ENCODE measurements at places on chromosomes 11 and 22. TPM values are rescaled to one million over a fixed set of nuclear protein-coding genes. Genes with fewer than 3 reads are reported as not detected.

The PHOX2A gene
- total RNA-seq = not detected

DNA sequence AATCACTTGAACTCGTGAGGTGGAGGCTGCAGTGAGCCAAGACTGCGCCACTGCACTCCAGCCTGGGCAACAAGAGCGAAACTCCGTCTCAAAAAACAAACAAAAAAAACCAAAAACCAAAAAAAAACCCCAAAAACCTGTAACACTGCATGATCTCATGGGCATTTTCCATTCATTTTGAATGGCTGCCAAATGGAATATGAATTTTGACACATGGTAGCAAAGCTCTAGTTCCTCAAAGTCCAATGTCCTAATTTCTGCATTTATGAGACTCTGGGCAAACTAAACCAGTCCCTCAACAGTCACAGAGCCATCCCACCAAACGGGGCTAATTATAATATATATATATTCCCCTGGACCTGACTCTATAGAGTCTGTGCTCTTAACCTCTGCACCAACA is 61.8 kb downstream of the SGSM3 start:
- no peak for DNase-seq
- H3K27me3 ChIP-seq = no peaks in the 10 kb centered on the region

The VPREB1 gene
- not detected for total RNA-seq

The TRIM51 gene
- total RNA-seq = 2.2 TPM

The OR52A1 gene
- not detected for total RNA-seq

- H3K27ac ChIP-seq = no peak overlapping the region
- DNase-seq = no peak
These were observed 97.4 kb upstream of the THY1 start for GRCh38 chr11:119520400-119520799.

- no peaks in the 10 kb centered on the region for H3K4me1 ChIP-seq
- no peaks in the 10 kb centered on the region for H3K27me3 ChIP-seq
- no peak for DNase-seq
- no peak overlapping the region for H3K27ac ChIP-seq
These were observed 76.9 kb downstream of the TENM4 start for GRCh38 chr11:79363861-79364378.

DNA sequence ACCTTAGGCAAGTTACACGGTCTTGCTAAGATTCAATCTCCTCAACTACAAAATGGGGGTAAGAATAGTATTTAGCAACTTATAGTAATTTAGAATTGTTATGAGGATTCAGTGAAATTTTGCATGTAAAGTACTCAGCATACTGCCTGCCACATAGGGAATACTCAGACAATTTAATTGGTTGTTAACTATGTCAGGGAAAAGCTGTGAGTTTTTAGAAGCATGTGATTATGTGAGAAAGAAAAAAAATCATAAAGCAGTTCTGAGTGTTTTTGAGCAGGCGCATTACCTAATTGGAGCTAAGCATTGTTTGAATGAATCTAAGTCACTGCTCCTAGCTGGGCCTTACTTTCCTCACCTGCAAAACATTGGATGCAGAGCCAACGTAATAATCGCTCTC is 287.3 kb upstream of the MTNR1B start:
- no peak for DNase-seq
- no peak overlapping the region for H3K4me3 ChIP-seq
- H3K27me3 ChIP-seq = no peaks in the 10 kb centered on the region
- no peak overlapping the region for H3K27ac ChIP-seq
- no peaks in the 10 kb centered on the region for H3K4me1 ChIP-seq
- H3K36me3 ChIP-seq = no peaks in the 10 kb centered on the region

The C22orf39 gene
- total RNA-seq = 36.8 TPM

The PHLDA2 gene
- 3.0 TPM for total RNA-seq

The RHOG gene
- total RNA-seq = 164 TPM

The ANO5 gene
- total RNA-seq = not detected

DNA sequence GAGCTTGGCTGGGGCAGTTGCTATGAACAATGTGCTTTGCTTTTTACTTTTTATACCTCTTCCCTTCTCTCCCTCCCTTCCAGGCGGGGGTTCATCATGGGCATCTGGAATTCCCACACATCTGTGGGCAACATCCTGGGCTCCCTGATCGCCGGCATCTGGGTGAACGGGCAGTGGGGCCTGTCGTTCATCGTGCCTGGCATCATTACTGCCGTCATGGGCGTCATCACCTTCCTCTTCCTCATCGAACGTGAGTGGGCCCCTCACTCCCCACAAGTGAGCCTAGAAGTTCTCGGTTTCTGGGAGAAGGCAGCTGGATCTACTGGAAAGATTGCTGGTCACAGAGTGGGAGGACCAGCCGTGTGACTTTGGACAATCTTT is 17.4 kb downstream of the SLC37A2 start:
- no peak overlapping the region for H3K27ac ChIP-seq
- no peak for DNase-seq
- no peak overlapping the region for H3K4me3 ChIP-seq

GRCh38 chr11:19225123-19225522 is 15.6 kb downstream of the E2F8 start:
- no peaks in the 10 kb centered on the region for H3K4me1 ChIP-seq
- no peak overlapping the region for H3K27ac ChIP-seq

The INSC gene
- 0.55 TPM for total RNA-seq

DNA sequence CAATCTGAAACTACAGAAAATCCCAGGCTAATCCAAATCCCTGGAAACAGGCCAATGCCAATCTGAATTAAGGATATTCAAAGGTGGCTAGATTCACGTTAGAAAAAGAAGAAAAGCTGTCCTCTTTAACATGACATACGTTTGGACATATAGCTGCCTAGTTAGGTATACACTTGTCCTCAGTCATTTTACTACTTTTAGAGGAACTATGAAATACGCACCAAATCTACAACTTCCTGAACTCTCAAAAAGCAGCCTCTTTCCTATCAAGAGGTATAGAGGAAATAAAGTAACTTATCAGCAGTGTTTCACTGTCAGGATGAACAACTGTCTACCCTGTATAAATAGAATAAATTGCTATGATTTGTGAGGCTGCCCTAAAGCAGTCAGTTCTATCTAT is 24.0 kb downstream of the KMT5B start:
- peaks cover 31% of the 10 kb centered on the region for H3K4me1 ChIP-seq
- no peak overlapping the region for H3K27ac ChIP-seq
- H3K4me3 ChIP-seq = no peak overlapping the region
- no peak for DNase-seq

The SCGB1C1 gene
- not detected for total RNA-seq

The ATG2A gene
- total RNA-seq = 24.1 TPM

The GPHA2 gene
- not detected for total RNA-seq

The LARGE2 gene
- total RNA-seq = not detected

The CXCR5 gene
- 6.3 TPM for total RNA-seq

The PVALB gene
- total RNA-seq = not detected
